ENCODE measurements at places on chromosomes 7 and 10.

DNA sequence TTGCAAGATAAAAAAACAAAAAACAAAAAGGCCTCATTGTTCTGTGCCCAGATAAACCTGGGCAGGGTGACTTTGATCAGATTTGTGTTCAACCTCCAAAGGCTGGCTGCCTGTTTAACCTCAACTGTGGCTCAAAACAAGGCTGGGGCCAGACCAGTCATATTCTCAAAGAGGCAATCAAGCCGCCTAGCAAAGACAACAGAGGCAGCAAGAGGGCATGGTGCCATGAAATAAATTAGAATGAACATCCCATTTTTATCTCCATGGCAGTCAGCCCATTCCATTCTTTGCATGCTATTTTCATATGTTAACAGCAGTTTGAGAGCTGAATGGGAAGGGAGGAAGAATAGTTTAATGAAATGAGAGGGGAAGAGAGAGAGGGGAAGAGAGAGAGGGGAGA lies 1150.3 kb downstream of the TYW1 start:
- DNase-seq: no peak

DNA sequence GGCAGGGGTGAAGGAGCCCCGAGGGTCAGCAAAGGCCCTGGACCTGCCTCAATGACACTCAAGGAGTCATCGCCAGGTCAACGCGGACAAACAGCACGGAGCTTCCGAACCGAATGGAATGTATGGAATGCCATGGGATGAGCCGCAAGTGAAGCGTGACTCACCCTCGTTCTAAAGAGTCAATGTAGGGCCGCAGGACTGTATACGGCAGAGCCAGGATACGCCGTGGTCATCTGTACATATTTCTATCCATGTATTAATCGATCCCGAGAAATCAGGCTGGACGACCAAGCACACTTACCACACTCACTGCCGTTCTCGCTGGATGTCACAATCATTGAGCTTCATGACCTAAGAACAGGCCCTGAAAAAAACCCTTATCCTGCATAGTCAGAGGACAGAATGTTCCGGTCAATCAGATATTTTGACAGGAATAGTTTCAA lies 4.3 kb downstream of the SNX8 start:
- no peak for DNase-seq

- no peak for DNase-seq
Observed at GRCh38 chr7:101818287-101819071, 1.1 kb downstream of the CUX1 start.

DNA sequence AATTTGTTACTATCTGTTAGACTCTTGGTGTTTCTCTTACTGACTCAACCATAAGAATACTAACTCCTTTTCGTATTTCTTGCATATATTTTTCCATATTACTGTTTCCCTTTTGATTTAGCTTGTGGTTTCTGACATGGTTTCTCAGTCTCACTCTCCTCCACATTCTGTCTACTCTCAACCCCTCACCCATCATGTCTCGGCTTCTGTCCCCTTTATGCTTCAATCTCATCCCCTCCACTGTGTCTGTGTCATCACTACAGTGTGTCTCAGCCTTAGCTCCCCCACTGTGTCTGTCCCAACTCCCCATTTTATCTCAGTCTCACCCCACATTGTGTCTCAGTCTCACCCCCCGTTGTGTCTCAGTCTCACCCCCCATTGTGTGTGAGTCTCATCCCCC lies 126.9 kb downstream of the VIPR2 start:
- DNase-seq: no peak

GRCh38 chr7:99505324-99505662 lies 831 bp downstream of the ZKSCAN5 start:
- no peak for DNase-seq

- no peak for DNase-seq
Observed at GRCh38 chr7:80392229-80393169, 119.4 kb downstream of the GNAT3 start.

GRCh38 chr10:71372882-71373495 lies 23.7 kb upstream of the CDH23 start:
- DNase-seq: no peak

GRCh38 chr10:60525716-60526585 lies 136.3 kb upstream of the ANK3 start:
- no peak for DNase-seq

GRCh38 chr10:97128516-97129154 lies 57.1 kb downstream of the SLIT1 start:
- no peak for DNase-seq

DNA sequence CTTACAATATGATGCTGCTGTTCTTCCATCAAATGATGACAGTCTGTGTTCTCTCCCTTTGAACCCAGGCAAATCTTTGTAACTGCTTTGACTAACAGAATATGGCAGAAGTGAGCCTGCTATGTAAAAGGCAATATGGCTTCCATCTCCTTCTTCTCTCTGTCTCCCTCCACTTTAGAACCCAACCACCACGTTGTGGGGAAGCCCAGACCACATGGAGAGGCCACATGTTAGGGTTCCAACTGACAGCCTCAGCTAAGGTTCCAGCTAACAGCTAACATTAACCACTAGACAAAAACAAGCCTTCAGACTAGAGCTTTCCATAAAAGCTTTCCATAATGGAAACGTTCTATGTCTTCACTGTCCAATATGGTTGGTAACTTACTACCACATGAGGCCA lies 107.7 kb downstream of the PRTFDC1 start:
- no peak for DNase-seq

DNA sequence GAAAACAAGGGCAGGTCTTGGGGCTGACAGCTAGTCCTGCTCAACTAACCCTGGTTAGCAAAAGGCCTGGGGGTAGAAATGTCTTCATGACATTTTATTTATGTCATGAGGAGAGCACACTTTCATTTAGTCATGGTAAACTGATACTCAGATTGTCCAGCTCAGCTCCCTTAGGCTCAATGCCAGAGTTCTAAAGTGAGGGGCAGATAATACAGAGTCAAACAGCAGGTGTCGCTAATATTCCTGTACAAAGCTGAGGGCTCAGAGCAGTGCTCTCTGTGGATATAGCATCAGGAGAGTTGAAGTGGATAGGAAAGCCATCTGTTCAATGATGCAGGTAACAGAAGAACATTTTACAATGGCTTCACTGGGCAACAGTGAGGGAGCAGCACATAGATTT lies 26.8 kb upstream of the CALCR start:
- no peak for DNase-seq

- DNase-seq: no peak
Observed at GRCh38 chr10:132611026-132611910, 73.7 kb downstream of the INPP5A start.

DNA sequence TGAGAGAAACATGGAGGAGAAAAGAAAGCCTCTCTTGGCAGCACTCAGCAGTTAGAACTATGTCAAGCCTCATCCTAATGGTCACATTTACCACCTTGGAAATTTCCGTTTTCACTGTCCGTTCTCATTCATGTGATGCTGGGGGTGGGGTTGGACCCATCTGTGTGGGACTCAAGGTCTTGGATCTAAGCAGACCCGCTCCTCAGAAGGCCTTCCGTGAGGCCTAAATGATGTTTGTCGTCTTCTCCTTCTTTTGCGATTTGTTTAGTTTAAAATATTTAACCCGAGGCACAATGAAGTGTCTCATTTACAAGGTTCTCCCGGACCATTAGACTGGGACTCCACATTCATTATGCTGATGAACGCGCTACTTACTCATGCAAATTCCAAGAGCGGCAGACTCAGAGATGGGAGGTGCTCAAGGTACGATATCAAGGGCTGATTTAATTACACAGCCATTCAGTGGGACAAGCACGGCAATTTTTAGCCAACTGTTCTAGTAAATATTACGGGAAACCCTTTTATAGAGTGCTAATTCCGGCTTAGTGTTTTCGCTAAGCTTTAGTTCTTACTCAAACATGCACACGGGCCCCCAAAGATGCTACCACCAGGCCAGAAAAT lies 109.1 kb upstream of the EFCAB10 start:
- no peak for DNase-seq

DNA sequence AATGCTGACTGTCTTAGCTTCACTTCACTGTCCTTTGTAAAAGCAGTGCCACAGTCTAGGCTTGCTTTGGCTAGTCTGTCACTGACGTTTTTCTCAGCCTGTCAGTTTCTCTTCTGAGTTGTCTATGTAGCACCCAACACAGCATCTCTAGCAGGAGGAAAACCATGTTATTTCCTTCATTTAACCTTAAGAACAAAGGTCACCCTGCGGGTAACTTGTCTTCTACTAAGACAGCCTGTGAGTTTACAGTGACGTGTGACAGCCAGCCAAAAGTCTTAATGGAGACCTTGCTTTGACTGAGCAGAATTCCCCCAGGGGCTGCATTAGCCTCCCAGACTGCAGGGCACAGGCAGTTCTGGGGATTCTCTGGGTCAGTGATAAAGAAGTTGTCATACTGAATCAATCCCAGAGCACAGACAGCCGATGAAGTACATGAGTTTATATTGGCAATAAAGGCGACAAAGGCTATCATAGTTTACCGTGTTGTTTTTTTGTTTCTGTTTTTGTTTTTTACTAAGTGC lies 296.0 kb upstream of the KIAA1217 start:
- DNase-seq: no peak

DNA sequence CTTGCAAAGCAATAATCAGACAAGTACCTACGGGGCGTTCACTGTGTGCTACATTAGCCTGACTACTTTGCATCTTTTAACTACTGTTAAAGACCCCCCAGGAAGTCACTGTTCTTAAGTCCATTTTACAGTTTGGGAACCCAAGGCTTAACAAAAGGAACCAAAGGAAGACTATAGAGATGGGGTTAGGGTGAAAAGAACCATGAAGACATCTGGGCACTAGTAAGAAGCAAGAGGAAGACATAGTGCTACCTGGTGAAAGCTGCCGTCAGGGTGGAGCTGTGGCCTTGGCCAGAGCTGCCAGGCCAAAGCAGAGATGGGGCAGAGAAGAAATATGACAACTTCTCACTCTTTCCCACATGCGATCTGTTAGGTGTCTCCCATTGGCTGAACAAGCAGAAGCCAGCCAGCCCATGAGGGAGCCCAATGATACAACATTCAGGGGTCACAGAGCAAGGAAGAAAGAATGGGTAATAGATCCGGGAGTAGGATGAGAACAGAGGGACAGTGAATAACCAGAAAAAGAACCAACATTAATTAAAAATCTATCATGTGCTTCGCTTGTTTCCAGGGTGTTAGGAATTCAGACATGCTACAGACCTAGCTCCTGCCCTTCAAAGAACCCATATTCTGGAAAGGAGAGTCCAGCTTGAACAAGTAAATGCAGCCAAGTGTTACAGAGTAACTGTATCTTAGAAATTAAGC lies 85.4 kb downstream of the ARID5B start:
- no peak for DNase-seq

DNA sequence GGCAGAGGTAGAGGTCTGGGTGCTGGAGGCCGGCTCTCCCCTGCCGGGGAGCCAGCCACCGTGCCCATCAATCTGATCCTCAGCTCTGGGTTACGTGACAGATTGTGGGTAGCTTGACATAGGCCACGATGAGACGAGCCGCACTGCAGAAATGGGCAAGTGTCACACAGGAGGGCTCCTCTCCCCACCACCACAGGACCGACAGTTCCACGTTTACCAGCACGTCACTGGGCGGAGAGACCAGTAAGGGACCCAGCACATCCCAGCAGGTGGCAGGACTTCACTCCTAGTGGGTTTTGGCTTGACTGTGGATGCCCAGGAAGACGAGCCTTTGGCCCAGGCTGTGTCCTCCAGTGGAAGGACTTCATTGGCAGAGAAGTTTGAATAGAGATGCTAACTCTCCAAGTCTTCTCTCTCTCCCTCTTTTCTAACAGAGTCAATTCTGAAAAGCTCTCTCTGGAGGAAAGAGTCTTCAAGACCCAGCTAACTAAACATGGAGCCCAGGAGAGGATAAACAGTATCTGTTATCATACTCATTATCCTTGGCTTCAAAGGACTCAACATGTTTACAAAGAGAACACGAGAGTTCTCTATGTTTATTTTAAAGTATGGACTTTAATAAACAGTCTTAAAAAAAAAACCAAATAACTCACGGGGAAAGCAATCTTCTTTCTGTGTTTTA lies 129.3 kb upstream of the JCAD start:
- no peak for DNase-seq

DNA sequence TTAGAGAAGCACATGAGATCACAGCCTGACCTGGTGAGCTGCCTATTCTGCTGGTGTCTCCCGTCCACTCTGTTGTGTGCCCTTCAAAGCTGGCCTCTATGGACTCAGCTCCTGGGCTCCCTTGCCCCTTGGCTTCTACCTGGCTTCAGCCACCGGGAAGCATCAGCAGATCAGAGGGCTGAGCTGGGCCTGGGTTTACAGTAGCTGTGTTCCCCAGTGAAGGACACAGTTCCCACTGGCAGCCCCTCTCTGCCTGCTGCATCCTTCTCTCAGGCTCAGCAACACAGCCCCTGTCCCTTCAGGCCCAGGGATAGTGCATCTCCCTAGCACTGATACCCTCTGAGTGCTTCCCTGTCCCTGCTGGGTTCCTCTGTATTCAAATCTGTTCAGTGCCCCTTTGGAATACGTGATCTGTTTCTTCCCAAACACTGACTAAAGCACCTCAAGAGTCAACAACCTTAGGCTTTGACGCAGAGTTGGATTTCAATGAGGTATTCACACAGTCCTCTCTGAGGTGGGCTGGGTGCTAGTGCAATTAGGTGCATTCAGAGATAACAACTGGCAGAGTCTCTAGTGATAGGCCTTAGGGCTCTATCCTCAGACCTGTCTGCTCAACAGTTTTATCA lies 109.8 kb downstream of the GRID1 start:
- DNase-seq: no peak

DNA sequence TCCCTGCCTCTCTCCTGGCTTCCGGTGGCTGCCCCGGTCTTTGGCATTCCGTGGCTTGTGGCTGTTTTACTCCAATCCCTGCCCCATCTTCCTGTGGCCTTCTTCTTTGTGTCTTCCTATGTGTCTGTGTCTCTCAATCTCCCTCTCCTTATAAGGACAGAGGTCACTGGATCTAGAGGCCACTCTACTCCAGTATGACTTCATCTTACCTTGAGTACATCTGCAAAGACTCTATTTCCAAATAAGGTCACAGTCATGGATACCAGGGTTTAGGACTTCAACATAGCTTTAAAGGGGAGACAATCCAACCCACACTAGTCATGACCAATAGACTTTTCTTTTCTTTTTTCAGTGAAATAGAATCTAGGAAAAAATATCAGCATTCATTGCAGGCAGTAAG lies 153.3 kb upstream of the INSYN2A start:
- DNase-seq: no peak

DNA sequence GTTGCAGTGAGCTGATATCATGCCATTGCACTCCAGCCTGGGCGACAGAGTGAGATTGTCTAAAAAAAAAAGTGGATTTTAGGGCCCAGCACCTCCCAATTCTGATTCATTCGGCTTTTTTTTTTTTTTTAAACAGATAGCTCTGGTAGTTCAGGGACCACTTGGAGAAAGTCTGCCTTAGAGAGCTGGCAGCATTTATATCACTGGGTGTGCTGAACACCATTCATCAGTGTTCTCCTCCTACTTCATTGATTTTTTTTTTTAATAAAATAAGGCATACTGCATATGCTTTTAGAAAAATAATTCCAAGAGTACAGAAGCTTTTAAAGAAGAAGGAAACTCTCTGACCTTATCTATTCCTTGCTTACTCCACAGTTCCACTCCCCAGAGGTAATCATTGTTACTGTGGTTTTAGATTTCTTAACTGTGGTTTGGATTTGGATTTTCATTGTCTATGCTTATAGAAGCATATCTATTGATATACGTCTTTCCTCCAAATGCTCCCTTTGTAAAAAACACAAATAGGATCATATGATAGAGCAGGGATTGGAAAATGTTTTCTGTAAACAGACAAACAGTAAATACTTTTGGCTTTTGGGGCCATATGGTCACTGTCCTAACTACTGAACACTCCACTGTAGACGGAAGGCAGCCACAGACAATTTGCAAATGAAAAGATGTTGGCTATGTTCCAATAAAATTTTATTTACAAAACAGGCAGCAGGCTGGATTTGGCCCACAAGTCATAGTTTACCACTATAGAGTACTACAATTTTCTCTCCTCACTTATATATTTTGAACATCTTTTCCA lies 21.1 kb upstream of the SAR1A start:
- DNase-seq: no peak
